NB4 (cell line): ENCODE measurements at places on chromosomes 2 and 18.

- no peak for DNase-seq
These were observed 27.2 kb downstream of the RNF152 start for GRCh38 chr18:61865466-61866175.

DNA sequence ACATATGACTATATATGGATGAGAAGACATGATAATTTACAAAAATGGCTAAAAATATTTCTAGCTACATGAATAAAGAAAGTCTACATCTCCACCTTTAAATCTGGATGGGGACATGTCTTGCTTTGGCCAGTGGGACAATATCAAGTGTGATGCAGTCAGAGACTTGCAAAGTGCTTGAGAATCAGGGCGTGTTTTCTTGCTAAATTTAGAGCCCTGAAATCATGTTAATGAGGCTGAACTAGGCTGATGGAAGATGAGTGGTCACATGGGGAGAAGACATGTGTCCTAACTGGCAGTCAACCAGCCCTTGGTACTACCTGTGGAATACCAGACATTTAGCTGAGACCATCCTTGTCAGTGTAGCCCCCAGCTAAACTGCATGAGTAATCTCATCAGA is 278.5 kb upstream of the RGPD4 start:
- no peak for DNase-seq

- peak; percentile 73 for DNase-seq
These were observed 23.0 kb upstream of the NTSR2 start for GRCh38 chr2:11692966-11693521.

DNA sequence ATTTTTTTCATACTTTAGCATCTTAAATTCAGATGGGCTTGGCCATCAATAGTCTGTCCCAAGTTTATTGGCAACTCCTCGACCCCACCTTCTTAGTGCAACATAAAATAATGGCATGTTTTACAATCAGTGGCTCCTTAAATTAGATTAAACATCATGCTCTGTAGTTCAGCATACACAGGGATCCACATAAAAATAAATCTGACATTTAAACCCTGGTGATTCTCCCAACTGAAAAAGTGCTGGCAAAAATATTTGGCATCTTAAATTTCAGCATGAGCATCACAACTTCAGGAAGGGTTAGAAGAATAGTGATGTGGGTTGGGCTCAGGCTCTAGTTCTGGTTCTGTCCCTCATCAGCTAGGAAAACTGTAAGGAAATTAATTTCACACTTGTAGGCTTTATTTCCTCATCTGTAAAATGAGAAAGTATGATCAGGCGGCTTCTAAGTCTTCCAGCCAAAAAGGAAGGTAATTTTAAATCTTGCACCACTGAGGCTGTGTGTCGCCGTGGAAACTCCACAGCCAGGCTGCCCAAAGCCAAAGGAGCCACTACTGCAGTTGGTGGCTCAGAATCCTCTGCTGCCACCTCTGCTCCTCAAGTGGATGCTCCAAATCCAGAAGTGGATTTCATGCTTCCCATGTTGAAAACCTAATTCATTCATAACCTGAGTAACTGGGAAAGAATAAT is 17.6 kb upstream of the EPG5 start:
- no peak for DNase-seq

DNA sequence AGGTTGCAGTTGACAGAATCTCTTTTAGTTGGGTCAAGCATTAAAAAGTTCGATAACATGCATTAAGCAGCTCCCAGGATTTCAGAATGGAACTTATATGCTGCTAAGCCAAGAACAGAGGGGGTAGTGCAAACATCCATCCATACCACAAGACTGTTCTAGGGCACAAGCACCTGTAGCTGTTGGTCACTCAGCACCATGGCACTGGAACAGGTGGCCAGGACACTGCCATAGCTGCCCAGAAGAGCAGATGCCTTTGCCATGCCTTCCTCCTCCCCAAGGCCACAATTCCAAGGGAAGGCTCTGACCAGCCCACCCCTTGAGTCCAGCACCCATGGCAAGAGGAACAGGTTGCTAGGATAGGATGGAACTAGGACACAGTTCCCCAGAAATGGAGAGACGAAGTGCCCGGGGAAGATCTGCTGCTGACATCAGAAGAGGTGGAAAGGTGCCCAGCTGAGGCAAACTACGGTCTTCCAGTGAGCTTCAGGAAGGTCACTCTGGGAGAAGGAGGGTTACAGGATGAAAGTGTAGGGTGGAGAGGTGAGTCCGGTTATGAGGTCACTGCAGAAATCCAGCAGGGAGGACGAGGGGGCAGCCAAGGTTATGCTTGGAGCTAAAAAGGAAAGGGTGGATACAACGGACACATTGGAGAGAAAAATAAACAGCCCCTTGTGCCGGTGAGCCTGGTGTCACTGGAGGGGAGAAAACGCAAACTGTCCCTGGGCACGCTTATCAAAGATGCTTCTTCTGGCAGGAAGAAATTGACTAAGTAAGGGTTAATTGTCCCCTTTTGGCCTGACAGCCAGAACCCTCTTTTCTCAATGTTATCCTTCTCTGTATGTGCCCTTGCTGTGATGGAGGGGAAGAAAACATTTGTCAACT is 41.9 kb downstream of the C1QL2 start:
- DNase-seq, result no peak

GRCh38 chr2:216555274-216555673 is 56.6 kb downstream of the RPL37A start:
- DNase-seq, result peak; percentile 45

DNA sequence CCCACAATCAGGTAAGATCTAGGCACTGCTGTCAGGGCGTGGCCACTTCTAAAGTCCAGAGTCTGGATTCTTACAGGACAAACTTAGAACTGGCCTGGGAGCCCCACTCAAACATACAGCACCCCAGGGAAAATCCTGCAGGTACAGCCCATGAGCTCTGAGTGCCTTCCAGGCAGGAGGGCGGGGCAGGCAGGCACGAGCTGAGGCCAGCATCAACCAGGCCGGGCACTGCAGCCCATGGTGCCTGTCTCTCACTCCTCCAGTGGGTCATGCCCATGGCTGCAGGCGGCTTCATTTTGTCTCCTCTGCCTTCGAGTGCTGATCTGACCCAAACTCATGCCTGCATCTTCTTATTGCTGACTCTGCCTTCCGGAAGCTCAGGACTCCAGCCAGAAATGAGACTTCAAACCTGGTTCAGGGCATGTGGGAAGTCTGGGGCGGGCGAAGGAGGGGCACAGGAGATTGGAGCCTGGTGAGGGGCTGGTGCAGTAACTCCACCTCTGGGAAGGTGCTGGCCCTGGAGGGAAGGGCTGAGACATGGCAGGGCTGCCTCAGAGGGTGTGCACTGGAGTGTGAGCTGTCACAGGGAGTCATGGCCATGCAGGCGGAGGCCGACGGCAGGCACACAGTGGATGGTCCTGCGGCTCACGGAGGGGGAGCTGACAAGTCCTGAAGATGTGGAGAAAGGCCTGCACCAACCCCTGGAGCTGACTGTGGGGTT is 40.5 kb downstream of the HS6ST1 start:
- no peak for DNase-seq

- peak; percentile 5 for DNase-seq
These were observed 190.4 kb downstream of the KIAA1328 start for GRCh38 chr18:37019157-37019827.

GRCh38 chr2:196183528-196184231 is 12.3 kb upstream of the STK17B start:
- DNase-seq, result no peak

GRCh38 chr2:209556354-209556961 is 132.6 kb downstream of the MAP2 start:
- DNase-seq, result peak; percentile 62

DNA sequence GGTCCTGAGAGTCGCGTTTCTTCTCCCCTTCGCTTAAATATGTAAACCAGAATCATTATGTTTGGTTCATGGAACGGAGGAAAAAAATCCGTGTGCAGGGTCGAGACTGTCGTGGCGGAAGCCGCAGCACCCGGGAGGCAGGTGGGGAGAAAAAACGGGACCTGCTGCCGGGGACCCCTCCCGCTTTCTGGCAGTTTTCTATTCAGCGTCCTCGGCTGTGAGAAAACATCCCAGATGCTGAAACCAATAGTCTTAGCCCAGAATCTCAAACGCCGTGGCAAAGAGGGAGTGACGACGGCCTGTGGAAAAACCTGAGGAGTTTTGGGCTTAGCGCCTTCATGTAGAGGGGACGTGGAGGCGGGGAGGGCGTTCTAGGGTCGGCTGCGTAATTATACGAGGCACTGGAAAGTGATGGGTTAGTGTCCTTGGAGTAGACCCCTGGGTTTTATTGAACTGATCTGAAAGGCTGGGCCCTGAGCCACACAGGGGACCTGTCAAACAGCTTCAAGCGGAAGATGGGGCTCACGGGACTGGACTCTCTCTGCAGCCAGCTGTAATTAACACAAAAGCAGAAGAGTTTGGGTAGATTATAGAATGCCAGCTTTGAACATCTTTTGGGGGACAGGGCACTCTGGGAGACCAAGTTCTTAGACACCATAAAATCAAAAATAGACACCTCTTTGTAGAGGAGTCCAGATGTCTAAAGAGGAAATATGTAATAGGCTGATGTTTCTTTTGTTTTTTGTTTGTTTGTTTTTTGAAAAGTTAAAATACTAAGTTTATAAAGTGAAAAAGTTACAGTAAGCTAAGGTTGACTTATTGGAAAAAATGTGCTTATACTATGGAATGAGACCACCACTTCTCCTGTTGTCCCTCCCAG is 834 bp upstream of the BUB1 start:
- DNase-seq, result peak; percentile 73

DNA sequence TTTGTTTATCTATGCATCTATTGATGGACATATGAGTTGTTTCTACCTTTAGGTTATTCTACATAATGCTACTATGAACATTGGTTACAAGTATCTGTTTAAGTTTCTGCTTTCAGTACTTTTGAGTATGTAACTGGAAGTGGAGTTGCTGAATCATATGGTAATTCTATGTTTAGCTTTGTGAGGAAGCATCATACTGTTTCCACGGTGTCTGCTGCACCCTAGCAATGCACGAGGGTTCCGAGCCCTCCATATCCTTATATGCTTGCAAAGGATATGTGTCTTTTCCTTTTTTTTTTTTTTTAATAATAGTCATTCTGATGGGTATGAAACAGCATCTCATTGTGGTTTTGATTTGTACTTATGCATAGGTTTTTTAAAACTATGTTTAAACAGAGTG is 83.7 kb downstream of the FMNL2 start:
- no peak for DNase-seq

- no peak for DNase-seq
These were observed 79.4 kb upstream of the SNTG2 start for GRCh38 chr2:871175-871727.

DNA sequence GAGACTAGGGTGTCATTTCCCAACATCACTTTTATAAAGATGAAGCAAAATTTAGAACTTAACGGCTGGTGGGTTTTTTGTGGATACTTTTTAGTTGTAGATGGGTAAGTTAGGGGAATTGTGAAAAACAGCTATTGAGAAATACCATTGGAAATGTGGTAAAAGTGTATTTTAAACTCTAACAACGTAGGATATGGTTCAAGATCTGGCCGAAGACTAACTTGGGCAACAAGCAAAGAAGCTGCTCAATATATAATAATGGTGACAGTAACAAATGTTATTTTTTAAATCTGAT is 1.6 kb downstream of the DNAH7 start:
- DNase-seq, result no peak

- no peak for DNase-seq
These were observed 62.5 kb downstream of the NUP35 start for GRCh38 chr2:183186766-183187165.

- no peak for DNase-seq
These were observed 154.6 kb downstream of the THADA start for GRCh38 chr2:43441195-43441594.

GRCh38 chr2:17821535-17822444 is 5.5 kb downstream of the MSGN1 start:
- no peak for DNase-seq

- DNase-seq, result peak; percentile 91
These were observed 73.2 kb downstream of the MBP start for GRCh38 chr18:77059294-77059916.

GRCh38 chr18:12015416-12016062 is 34.2 kb downstream of the IMPA2 start:
- no peak for DNase-seq

GRCh38 chr2:24253303-24253919 is 78.6 kb downstream of the FAM228A start:
- DNase-seq, result no peak

DNA sequence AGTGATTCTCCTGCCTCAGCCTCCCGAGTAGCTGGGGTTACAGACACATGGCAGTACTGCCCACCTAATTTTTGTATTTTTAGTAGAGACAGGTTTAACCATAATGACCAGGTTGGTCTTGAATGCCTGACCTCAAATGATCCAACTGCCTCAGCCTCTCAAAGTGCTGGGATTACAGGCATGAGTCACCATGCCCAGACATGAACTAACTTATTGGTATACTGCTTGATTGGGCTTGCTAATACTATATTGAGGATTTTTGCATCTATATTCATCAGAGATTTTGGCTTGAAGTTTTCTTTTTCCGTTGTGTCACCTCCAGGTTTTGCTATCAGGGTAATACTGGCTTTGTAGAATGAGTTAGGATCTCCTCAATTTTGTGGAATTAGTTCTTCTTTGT is 706.1 kb upstream of the HS6ST1 start:
- DNase-seq, result no peak

DNA sequence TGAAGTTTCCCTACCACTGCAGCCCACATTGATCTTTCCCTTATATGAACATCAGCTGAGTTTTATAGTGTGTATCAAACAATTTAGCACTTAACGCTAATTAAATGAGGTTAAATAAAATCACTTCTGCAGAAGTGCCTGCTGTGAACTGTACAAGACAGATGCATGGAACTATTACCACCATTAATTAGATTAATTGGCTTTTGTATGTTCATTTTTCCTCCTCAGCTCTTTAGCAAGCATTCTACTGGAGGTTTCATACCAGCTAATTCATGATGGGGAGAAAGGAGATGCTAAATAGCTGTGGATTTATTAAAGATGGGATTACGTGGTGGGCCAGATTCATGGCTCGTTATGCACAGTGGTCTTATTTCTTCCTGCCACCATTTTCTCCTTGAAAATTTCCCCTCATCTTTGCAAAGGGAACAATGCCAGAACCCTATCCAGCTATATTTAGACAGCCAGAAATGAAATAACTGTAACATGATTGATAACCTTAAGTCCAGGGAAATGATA is 96.7 kb downstream of the CNTNAP5 start:
- no peak for DNase-seq

- no peak for DNase-seq
These were observed 304.6 kb downstream of the MTX2 start for GRCh38 chr2:176573612-176574483.

DNA sequence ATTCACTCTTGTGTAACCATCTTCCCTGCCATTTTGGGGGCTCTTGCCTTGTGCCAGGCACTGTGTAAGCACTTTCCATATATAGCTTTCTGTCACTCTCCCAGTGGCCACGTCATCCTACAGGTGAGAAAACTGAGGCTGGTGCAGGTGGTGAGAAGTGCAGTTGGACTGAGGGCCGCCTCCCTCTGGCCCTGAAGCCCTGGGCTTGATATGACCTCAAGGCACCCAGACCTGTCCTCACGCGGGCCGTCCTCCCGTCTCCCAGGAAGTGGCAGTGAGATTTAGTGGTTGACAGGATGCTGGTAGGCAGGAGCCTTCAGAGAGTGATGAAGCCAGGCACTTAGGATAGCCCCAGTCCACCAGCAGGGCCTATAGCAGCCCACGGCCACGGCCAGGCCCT is 30.5 kb downstream of the MAL start:
- no peak for DNase-seq
